Myocyte (in vitro differentiated cells): ENCODE measurements at places on chromosomes 4 and X. TPM values are rescaled to one million over a fixed set of nuclear protein-coding genes. Genes with fewer than 3 reads are reported as not detected.

Gene EREG
- total RNA-seq: 0.05 TPM in 1 of 2 replicates, not detected in the other

Gene ERAS
- total RNA-seq: not detected in 2 replicates

Gene NAT8L
- 8.2 and 8.9 TPM in 2 replicates for total RNA-seq

Gene PRSS12
- 1.5 and 7.3 TPM in 2 replicates for total RNA-seq

Gene LRRC66
- 0.94 and 2.2 TPM in 2 replicates for total RNA-seq

Gene GPC3
- total RNA-seq: not detected in 2 replicates

Gene IL2RG
- 3.4 and 12.2 TPM in 2 replicates for total RNA-seq

Gene CDKL5
- 4.9 and 5.0 TPM in 2 replicates for total RNA-seq
